ENCODE measurements at places on chromosomes 4 and X.

DNA sequence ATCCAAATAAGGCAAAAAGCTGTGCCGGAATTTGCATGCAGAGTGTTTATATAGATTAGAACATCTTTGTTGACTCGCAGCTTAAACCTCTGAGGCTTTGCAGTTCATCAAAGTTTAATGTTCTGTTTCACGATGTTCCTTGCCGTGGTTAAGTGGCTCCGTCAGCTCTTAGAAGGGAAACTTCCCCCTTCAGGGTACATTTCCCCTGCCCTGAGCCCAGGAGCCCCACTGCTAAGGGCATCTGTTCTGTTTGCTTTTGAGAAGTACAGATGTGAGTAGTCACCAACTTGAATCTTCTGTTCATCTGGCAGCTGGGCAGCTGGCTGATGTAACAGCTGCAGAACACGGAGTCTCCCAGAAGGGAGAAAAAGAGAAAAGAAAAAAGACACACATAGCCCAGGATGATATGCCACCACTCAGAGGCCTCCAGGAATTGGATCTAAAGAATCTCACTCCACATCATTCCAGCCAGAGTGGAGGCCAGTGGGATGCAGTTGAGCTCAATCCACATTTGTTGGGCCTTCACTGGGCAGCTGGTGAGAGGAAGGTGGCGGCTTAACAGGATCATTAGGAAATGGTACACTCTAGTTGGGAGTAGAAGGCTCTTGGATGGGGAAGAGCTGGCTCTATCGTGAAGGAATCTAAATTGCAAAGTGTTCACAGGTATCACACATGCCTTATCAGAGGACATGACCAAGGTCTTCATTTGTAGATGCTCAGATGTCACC, 178.7 kb upstream of the RBPJ start:
- DNase-seq = no peak

- DNase-seq = no peak
Observed at GRCh38 chr4:38313999-38314561, 349.9 kb upstream of the KLF3 start.

DNA sequence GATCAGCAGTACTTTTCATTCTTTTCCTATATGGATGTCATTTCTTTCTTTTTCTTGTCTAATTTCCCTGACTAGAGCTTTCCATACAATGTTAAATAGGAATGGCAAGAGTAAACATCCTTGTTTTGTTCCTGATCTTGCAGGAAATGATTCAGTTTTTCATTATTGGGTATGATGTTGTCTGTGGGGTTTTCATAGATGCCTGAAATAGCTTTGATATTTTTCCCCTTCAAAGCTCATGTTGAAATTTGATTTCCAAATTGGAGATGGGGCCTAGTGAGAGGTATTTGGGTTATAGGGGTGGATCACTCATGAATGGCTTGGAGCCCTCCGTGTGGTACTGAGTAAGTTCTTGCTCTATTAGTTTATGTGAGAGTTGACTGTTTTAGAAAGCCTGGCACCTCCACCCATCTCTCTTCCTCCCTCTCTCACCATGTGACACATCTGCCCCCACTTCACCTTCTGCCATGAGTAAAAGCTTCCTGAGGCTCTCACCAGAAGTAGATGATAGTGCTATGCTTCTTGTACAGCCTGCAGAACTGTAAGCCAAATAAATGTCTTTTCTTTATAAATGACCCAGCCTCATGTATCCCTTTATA, 22.3 kb upstream of the VSIG1 start:
- DNase-seq = no peak

GRCh38 chr4:20086067-20086798, 165.5 kb upstream of the SLIT2 start:
- DNase-seq = no peak

- DNase-seq = no peak
Observed at GRCh38 chrX:71515038-71515396, 17.9 kb upstream of the OGT start.

DNA sequence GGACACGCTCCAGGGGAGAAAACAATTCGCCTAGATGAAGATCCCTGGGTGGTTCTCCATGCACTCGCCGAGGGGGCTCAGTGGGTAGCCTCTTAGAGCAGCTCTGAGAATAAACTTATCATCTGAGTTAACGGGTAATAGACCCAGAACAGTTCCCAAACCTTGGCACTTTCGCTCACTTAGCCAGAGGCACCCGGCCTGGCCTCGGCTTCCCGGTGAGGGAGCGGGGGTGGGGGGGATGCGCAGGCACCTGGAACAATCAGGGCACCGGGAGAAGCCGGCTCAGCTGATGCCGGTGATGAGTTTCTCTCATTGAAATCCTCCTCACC, 405 bp upstream of the ZAR1 start:
- DNase-seq = no peak

- DNase-seq = no peak
Observed at GRCh38 chr4:45043911-45044310, 317.6 kb upstream of the GNPDA2 start.
